ENCODE measurements at places on chromosomes 4 and X. TPM values are rescaled to one million over a fixed set of nuclear protein-coding genes. Genes with fewer than 3 reads are reported as not detected.

NXF2B gene
- not detected for total RNA-seq

MAGEB17 gene
- not detected for total RNA-seq

GABRG1 gene
- not detected for total RNA-seq

SRPX gene
- total RNA-seq, result 56.7 TPM

BEND2 gene
- total RNA-seq, result not detected

TMPRSS11D gene
- not detected for total RNA-seq

DNA sequence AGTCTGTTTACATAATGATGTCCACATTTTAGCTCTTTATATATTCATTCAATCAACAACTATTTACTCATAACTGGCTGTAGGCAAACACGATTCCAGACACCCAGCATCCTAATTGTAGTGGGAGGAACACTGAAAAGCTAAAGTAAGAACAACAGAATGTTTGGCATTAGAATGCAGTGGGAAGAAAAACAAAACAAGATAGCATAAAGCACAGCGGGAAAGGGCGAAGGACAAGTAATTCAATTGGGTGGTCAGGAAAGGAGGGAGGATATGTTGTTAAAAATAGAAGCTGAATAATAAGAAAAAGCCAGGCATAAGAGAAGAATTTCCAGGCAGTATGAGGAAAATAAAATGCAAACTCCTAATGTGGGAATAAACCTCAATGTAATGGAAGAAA lies 189.5 kb upstream of the FAT4 start:
- no peaks in the 10 kb centered on the region for H3K4me1 ChIP-seq
- H3K4me3 ChIP-seq, result no peak overlapping the region
- H3K36me3 ChIP-seq, result no peaks in the 10 kb centered on the region
- no peak overlapping the region for H3K27ac ChIP-seq
- no peak for DNase-seq

DNA sequence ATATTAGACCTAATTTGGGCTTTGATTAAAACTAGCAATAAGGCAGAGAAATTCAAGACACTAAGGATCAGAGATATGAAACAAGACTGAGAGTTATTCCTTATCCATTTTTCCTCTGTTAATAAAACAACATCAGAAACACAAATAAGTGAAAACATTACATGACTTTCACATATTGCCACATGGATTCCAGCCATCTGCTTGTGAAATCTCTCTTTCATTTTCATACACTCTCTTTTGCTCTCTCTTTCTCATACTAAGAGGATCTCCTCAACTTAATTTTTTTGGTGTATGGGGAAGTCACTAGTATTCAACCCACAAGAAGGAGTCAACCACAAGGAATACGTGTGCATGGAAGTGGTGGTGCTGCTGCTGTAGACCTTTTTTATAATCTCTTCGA lies 183.0 kb downstream of the LDB2 start:
- no peak for DNase-seq
- no peak overlapping the region for H3K27ac ChIP-seq
- H3K27me3 ChIP-seq, result no peaks in the 10 kb centered on the region
- no peaks in the 10 kb centered on the region for H3K4me1 ChIP-seq

DNA sequence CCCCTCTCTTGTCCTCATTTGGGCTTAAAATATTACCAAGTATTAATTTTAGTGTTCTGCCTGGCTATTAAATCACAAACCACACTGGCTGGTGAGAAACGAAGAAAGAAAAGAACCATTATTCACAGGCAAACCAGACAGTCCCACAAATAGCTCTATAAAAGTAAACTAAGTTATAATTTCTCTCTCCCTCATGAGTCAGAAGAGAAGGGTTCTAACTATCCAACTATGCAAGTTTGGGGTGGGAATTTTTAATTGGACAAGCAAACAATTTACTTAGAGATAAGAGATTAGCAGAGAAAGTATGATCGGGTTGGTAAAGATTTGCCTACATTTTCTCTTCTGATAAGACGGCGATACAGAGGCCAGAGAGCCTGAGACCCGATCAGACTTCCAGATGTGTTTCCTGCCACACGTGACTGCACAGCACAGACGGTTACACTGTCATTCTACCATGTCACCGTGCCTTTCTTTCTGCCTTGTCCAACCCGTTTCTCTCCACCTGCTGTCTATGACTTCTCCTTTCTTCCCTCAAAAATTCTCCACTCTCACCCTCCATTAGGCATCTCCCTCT lies 52.3 kb downstream of the MEPE start:
- no peak for DNase-seq
- no peak overlapping the region for H3K27ac ChIP-seq
- H3K4me1 ChIP-seq, result no peaks in the 10 kb centered on the region
- H3K4me3 ChIP-seq, result no peak overlapping the region

DNA sequence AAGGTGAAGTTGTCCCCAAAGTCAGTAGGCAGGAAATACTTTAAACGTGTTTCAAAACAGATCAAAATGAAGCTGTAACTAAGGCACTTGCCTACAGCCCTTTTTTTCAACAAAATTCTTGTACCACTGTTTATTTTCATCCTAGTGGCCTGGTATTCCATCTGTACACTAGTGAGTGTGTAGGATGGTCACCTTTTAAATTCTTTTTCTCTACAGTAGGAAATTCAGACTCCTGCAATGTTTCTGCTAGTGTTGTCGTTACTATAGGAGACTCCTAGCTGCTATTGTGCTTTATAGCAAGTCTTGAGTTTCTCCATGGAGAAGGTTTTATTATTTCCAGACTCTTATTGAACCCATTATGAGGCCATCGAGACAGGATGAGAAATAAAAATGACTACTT lies 7.0 kb upstream of the NHS start:
- H3K36me3 ChIP-seq, result no peaks in the 10 kb centered on the region
- H3K4me3 ChIP-seq, result no peak overlapping the region
- no peak overlapping the region for H3K27ac ChIP-seq
- DNase-seq, result no peak

GRCh38 chr4:146960634-146961033 lies 15.0 kb upstream of the TTC29 start:
- no peak for DNase-seq
- no peaks in the 10 kb centered on the region for H3K36me3 ChIP-seq
- H3K4me1 ChIP-seq, result no peaks in the 10 kb centered on the region
- H3K27ac ChIP-seq, result no peak overlapping the region
- H3K4me3 ChIP-seq, result no peak overlapping the region

DNA sequence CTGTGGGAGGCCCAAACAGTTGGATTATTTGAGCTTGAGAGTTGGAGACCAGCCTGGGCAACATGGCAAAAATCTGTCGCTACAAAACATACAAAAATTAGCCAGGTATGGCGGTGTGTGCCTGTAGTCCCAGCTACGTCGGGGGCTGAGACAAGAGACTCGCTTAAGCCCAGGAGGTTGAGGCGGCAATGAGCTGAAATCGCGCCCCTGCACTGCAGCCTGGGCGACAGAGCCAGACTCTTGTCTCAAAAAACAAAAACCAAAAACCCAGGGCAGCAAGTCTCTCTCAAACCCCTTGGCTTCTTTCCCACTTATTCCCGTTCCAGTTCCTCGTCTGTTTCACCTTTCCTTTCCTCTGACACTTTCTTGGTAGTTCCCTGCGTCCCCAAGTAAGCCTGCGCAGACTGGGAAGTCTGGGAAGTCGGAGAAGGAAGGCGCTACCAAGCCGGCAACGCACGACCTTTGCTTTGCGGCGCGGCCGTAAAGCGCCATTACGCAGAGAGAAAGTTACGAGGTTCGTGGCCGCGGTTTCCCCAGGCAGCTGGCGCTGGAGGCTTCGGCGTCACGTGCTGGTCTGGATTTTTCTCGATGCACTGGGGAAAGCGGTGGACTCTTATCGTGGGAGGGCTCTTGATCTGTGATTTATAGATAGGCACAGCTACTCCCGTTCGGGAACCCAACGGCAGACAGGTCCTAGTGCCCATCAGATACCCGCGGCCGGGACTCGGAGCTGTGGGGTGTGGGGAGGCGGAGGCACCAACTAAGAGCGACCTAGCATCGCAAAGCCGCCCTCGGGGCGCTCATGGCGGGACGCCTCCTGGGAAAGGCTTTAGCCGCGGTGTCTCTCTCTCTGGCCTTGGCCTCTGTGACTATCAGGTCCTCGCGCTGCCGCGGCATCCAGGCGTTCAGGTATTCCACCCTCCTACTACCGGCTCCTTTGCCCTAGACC lies at the start of gene NUDT9:
Gene NUDT9 (plus strand): TSS at position 470 of the 949 bp plus-strand sequence. CDS start 333 bp downstream, at position 803.
- H3K4me1 ChIP-seq, result peaks cover 30% of the 10 kb centered on the region
- no peaks in the 10 kb centered on the region for H3K36me3 ChIP-seq
- H3K27me3 ChIP-seq, result no peaks in the 10 kb centered on the region

GRCh38 chr4:142530728-142531127 lies 315.4 kb downstream of the INPP4B start:
- H3K36me3 ChIP-seq, result no peaks in the 10 kb centered on the region
- H3K27me3 ChIP-seq, result no peaks in the 10 kb centered on the region
- DNase-seq, result no peak
- H3K4me3 ChIP-seq, result no peak overlapping the region
- no peaks in the 10 kb centered on the region for H3K4me1 ChIP-seq
- no peak overlapping the region for H3K27ac ChIP-seq

DNA sequence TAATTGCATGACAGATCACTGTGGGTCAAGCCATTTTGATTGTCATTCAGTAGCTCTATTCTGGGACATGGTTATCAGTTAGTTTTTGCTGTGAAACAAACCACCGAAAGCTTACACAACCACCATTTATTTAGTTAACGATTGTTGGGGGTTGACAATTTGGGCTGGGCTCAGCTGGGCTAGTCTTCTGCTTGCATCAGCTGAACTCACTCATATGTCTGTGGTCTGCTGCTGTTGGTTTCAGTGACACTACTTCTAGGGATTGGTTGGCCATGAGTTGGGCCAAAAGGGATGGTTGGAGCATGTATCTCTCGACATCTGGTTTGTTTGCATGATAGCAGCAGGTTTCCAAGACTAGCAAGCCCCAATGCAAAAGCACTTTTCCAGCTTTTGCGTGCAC lies 5.3 kb upstream of the SMIM10 start:
- no peaks in the 10 kb centered on the region for H3K4me1 ChIP-seq
- no peaks in the 10 kb centered on the region for H3K36me3 ChIP-seq
- no peak overlapping the region for H3K27ac ChIP-seq
- H3K27me3 ChIP-seq, result no peaks in the 10 kb centered on the region

GRCh38 chrX:41119803-41120202 lies 34.6 kb downstream of the USP9X start:
- H3K27me3 ChIP-seq, result no peaks in the 10 kb centered on the region
- no peak overlapping the region for H3K4me3 ChIP-seq
- no peaks in the 10 kb centered on the region for H3K36me3 ChIP-seq

- no peaks in the 10 kb centered on the region for H3K36me3 ChIP-seq
- no peak overlapping the region for H3K27ac ChIP-seq
- no peak overlapping the region for H3K4me3 ChIP-seq
- no peak for DNase-seq
- H3K4me1 ChIP-seq, result no peaks in the 10 kb centered on the region
- no peaks in the 10 kb centered on the region for H3K27me3 ChIP-seq
Observed at GRCh38 chr4:52507774-52508173, 151.3 kb downstream of the USP46 start.

DNA sequence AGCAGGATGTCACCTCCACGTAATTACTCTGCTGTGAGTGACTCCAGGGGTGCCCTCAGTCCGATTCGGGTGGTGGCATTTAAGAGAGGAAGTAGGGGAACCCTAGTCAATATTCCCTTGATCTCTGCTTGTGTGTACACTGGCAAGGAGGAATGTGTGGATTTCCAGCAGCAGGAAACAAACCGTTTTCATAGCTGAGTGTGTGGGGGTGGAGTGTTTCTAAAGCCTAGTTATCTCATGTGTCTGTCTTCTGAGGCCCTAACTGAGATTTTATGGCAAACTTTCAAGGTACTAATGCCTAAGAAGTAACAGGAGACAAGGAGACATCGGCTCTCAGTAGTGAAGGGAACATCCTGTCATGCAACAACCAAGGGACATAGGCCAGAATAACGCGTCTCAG lies 6.6 kb upstream of the CLDN24 start:
- H3K4me1 ChIP-seq, result no peaks in the 10 kb centered on the region
- no peak overlapping the region for H3K27ac ChIP-seq
- no peak overlapping the region for H3K4me3 ChIP-seq
- no peaks in the 10 kb centered on the region for H3K36me3 ChIP-seq
- no peak for DNase-seq

- H3K27me3 ChIP-seq, result no peaks in the 10 kb centered on the region
- no peak overlapping the region for H3K4me3 ChIP-seq
- no peak overlapping the region for H3K27ac ChIP-seq
- no peak for DNase-seq
- H3K36me3 ChIP-seq, result no peaks in the 10 kb centered on the region
Observed at GRCh38 chrX:114344756-114345349, 239.0 kb upstream of the HTR2C start.

DNA sequence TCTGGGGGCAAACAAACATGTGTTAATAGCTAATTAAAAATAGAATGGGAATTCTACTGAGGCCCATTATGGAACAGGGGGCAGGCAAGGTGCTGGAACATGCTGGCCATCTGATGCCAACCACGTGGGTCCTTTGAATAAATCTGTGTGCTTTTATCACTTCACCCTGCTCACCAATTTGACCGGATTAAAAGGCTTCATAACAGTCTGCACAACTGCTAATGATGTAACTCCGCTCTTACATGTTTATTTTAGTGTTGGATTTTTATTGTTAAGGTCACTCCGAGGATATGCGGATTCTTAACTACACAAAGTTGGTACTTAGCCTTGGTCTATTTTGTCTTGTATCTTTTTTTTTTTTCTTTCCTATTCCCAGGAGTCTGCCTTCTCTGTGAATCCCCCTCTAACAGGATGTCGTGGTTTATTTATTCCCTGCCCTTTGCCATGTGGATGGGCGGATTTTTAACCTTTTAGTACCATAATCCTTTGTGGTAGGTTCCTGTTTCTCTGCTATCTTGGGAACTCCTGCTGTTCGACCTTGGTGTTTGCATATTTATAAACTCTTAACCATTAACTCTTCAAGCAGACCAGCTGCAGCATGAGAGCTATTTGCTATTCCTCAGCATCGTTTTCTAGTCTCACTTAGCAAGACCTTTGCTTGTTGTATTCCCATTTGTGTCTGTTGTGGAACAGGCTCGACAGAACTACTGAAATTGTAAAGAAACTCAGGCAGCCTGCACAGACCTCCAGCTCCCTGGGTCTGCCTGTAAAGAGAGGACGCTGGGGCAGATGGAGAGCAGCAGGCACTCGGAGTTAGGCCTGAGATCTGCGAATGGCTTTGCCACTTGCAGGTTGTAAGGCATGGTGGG lies 38.0 kb downstream of the TRIM2 start:
- H3K36me3 ChIP-seq, result no peaks in the 10 kb centered on the region
- H3K4me3 ChIP-seq, result no peak overlapping the region
- H3K4me1 ChIP-seq, result no peaks in the 10 kb centered on the region
- no peak overlapping the region for H3K27ac ChIP-seq
- no peak for DNase-seq
- H3K27me3 ChIP-seq, result no peaks in the 10 kb centered on the region

Measured in upper lobe of right lung (tissue), 1 donor.